Spinal cord (tissue), 10 donors: ENCODE measurements at places on chromosomes 11 and 22. TPM values are rescaled to one million over a fixed set of nuclear protein-coding genes. Genes with fewer than 3 reads are reported as not detected.

DNA sequence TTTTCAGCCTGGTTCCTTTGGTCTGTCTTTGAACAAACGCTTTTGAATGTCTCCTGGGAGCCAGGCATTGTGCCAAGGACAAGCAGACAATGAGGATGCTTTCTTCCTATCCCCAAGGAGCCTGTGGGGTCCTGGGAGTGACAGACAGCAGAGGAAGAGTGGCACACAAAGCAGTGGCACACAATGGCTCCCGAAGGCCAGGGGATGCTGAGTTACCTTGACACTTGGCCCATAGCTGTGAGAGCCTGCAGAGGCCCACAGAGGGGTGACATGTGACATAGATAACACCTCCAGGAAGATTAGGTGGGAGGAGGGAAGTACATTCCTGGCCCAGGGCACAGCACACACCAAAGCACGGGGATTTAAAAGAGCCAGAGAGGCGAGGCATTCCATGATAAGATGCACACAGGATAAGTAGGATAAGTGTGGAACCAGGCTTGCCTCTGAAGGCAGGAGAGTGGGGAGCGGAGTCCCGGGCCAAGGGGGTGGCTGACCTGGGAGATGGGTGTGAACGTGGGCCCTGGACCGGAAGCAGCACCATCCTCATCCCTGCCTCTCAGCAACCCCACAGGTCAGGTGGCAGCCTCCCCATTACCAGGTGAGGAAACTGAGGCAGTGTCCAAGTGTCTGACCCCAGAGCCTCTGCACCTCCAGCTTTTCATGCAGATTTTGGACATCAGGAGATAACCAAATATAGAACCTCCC is 6.3 kb downstream of the UPB1 start:
- no peak for DNase-seq

DNA sequence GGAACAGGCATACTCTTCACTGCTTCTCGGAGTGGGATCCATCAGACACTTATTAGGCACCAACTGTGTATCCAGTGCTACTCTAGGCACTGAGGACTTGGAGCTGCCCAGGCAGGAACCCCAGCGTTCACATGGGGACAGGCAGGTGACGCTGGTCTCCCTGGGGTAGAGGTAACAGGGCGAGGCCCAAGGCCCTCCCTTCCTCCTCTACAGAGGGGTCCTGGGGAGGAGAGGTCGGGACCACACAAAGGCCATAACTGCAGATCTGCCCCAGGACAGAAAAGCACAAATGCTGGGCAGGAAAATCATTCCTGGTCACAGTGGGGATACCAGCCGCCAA is 262.2 kb downstream of the BRD1 start:
- no peak for DNase-seq

DNA sequence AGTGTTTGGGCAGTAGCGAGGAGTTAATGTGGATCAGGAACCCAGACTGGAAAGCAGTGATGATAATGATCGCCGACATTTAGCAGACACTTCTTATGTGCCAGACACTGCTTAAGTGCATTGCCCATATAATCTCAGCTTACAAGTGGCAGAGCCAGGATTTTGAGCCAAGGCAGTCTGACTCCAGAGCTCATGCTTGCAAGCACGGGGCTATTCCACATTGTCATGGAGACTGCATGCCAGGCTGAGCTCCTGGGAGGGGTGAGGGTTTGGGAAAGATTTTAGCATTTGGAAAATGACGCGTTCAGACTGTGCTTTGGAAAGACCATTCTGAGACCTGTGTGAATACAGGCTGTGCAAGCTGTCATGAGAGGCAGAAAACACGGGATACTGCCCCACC is 302.7 kb downstream of the DDX10 start:
- peak; percentile 73 for DNase-seq

- no peak for DNase-seq
Observed at GRCh38 chr22:24304062-24304675, 33.5 kb downstream of the SPECC1L start.

- peak; percentile 19 for DNase-seq
Observed at GRCh38 chr11:102147015-102147414, 36.8 kb downstream of the YAP1 start.

DNA sequence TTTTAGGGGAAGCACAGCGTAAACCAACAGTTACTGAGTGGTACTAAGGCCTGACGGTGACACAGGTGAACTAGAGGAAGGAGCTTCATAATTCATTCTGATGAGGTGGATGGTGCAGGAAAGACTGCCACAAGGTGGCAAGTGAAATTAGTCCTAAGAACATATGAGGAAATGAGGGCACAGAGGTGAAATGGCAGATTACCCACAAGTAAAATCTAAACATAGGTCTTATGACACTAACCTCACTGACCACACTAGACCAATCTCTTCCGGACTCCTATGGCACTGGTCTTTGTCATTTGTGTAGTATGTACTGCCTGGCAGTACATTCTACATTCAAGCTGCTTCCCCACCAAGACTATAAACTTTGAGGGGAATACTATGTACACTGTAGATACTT is 20.2 kb downstream of the GAB2 start:
- no peak for DNase-seq

GRCh38 chr11:78850078-78850477 is 275.4 kb upstream of the NARS2 start:
- no peak for DNase-seq

DNA sequence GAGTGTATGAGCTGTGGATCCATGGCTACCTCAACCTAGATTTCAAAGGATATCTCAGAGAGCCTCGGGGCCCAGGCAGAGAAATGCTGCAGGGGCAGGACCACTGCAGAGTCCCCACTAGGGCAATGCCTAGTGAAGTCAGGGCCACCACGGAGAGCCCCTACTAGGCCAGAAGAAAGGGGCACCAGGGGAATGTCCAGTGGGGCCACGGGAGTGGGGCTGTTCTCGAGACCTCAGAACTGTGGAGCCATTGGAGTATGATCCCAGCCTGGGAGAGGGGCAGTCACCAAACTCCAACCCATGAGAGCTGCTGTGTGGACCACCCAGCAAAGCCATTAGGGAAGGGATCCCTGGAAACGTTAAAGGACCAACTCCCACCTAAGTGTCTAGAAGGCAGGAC is 24.5 kb downstream of the RTL6 start:
- DNase-seq: no peak

DNA sequence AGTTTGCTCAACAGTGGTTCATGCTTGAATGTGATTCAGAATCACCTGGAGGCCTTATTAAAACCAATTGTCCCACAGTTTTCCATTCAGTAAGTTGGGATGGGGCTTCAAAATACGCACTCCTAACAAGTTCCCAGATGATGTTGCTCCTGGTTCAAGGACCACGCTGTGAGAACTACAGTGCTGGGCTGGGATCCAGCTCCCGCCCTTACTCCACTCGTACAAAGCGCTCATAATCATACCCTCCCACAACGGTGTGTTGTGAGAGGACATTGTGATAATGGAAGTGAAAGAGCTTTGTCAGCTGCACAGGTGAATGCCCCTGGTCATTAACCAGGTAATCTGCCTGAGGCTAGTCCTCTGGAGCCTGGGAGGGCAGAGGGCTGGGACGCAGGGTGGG is 1.3 kb upstream of the CD82 start:
- peak; percentile 20 for DNase-seq

DNA sequence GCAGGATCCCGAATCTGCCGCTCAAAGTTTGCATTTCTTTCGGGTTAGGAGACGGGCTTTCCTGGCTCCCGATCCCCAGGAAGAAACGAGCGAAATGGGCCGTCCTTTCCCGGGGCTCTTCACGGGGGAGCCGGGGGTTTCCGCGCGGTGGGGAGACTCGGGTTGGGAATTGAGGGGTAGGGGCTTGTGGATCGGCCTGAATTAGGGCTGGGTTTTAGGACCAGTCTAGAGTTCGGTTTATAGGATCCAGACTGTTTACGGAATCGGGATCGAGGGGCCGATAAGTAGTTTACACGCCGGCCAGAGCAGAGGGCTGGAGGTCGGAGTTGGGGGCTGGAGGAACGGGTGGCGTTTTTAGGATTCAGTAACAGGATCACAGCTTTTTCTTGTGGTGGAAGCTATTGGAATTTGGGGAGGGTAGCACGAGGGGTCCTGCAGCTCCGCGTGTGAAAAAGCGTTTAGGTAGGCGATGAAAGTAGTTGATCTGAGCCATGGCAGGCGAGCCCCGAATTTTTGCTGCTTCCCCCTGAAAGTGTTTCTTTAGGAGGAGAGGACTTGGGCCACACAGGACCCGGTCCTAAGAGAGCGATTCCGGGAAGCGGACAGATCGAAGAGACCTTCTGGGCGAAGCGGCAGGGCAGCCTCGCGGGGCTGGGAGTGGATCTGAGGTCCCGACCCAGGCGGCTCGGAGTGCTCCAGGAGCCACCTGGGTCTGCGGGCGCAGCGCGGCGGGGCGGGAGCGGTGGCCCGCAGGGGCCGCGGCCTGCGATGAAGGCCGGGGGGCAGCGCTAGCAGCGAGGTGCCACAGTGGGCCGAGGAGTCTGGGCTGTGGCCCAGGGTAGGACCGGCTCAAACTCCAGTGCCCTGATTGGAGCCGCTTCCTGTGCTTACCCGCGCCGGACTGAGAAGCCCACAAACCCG is 1.6 kb downstream of the PKNOX2 start:
- DNase-seq: peak; percentile 57

DNA sequence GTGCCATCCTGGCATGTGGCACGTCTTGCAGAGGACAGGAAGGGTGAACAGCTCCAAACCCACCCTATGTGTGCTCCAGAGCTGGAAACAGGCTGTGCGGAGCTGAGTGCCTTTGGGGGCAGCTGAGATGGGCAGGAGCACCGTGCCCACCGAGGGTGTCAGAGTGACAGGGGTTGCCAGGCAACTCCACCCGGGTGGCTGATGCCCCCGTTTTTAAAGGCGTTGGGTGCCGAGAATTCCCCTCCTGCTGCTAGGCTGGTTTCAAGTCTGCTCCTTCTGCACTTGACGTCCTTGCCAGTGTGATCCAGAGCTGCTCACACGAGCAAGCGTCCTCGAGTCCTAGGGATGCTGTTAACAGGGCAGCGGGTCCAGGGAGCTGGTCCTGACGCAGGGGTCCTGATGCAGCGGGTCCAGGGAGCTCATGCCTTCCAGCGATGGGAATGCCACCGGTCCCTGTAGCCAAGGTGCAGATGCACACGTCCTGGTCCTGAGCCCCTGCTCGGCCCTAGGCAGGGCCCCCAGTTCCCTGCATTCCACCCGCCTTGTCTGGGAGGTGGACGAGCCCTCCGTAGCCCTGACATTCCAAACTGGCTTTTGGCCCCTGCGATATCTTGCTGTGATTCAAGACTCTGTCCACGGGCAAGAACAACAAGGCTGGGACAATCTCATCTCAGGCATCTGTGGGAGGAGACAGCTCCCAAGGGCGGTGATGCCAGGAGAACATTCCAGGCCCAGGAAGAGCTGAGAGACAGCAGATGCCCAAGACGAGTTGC is 4.9 kb downstream of the KCNQ1 start:
- DNase-seq: no peak

GRCh38 chr11:128153697-128154048 is 433.7 kb downstream of the ETS1 start:
- no peak for DNase-seq

DNA sequence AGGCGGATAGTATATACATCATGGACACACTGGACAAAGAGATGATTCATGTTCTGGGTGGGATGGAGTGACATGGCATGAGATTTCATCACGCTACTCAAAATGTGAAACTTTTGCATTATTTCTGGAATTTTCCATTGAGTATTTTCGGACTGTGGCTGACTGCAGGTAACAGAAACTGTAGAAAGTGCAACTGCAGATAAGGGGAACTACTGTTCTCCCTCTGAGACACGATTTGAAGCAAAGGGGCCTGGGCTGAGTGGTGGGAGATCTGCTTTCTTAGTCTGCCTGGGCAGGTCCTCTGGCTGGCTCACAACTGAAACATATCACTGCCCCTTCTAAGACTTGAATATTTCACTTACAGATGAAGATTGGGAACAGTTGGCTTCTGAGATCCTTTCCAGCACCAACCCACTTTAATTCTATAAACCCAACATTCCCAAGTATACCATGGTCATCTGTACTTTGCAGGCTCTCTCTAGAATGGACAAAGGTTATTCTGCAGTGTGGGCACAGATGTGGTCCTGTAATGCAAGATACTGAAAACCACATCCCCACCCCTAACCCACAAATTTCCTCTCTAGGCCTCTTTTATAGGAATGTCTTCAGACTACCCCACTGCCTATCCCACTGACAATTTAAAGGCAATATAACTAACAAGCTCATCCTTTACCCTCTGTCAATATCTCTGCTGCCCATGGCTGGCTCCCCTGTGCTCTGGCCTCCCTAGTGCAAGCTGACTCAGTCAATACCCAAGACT is 121.1 kb downstream of the KCNC1 start:
- no peak for DNase-seq

DNA sequence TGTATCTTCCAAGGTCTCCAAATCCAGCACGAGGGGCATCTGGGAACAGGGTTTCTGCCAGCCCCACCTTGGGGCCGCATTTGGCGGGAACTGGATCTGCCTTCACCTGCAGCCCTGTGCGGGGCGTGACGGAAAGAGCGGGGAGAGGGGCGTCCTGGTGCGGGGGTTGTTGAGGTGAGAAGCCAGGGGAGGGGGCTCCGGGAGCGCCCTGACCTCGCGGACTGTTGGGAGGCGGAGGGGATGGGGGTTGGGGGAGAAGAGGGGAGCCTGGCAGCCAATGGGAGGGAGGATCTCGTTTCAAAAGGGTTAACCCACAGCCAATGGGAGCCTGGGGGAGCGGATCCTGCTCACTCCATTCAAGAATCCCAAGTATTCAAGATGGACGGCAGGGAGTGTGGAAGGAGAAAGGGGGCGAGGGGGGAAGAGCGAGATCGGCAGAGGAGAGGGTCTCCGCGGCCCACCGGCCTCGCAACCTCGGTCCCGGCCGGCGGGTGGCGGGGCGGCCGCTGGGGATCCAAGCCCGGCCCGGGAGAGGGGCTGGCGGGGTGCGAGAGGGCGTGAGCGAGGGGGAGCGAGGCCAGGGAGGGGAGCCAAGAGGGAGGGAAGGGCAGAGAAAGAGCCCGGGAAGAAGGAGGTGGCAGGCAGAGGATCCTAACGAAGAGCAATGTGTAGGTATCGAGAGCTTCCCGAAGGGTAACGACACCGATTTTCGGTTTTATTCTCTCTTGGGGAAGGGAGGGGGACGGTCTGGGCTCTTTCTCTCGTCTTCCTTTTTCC is 11.5 kb downstream of the YPEL4 start:
- DNase-seq: peak; percentile 82

DNA sequence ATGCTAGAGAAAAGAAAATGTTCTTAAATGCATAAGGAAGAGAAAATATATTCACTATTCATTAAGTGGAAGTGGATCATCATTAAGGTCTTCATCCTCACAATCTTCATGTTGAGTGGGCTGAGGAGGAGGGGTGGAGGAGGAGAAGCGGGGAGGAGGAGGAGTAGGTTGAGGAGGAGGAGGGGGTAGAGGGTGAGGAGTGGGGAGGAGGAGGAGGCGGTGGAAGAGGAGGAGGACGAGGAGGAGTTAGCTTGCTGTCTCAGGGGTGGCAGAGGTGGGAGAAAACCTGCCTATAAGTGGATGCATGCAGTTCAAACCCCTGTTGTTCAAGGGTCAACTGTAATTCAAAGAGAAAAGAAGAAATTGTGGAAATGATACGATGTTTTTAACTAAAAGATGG is 71.6 kb downstream of the MYEOV start:
- DNase-seq: no peak

The MAPK8IP2 gene
- 19.8 TPM for total RNA-seq

The RIMBP3C gene
- total RNA-seq: 0.30 TPM

The HEPHL1 gene
- total RNA-seq: under 0.01 TPM

The GALNT18 gene
- total RNA-seq: 20.1 TPM

The APOL5 gene
- total RNA-seq: 0.39 TPM

The CFAP300 gene
- 6.5 TPM for total RNA-seq

The INS gene
- total RNA-seq: not detected

The SHANK3 gene
- total RNA-seq: 8.3 TPM

The CSF2RB gene
- 1.9 TPM for total RNA-seq

The OR6T1 gene
- not detected for total RNA-seq

The SSTR3 gene
- total RNA-seq: 2.0 TPM

The POU2AF2 gene
- total RNA-seq: not detected

The E2F8 gene
- 1.8 TPM for total RNA-seq
